Inflammatory macrophage (primary cell): ENCODE measurements at places on chromosomes 4 and X.

GRCh38 chr4:2850966-2851798, 7.5 kb downstream of the ADD1 start:
- DNase-seq, result no peak

- no peak for DNase-seq
These were observed 1.3 kb upstream of the UBL4A start for GRCh38 chrX:154487518-154488290.

- no peak for DNase-seq
These were observed 30.3 kb downstream of the OTC start for GRCh38 chrX:38382663-38383062.

- DNase-seq, result no peak
These were observed 119.6 kb downstream of the AFF2 start for GRCh38 chrX:148620023-148620422.

DNA sequence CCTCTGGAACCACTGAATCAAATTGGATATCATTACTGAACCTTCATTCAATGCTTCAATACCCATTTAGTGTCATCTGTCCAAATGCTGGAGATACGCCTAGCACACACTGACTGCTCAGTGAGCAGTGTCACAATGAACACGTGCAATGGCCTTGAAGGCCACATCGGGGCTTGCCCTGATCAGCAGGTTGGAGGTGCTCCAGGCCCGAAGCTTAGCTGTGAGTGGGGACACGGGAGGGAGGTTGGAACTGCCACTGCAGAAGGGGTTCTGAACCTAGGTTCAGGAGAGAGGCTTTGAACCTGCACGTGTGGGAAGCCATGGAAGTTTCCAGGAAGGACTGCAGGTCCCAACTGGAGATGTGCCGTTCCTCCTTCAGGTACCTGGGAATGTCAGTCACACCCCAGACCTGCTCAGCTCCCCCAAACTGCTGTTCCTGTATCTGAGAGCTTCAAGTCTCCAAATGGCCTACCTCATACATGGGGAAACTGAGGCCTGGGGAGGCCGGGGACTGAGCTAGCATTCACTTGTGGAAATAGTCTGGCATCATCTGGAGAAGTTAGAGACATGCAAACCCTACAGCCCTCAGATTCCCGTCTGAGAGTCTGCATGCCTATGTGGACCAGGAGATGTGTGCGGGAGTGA, 1.9 kb upstream of the WAS start:
- DNase-seq, result no peak

GRCh38 chr4:162853788-162854187, 312.9 kb downstream of the NAF1 start:
- no peak for DNase-seq

DNA sequence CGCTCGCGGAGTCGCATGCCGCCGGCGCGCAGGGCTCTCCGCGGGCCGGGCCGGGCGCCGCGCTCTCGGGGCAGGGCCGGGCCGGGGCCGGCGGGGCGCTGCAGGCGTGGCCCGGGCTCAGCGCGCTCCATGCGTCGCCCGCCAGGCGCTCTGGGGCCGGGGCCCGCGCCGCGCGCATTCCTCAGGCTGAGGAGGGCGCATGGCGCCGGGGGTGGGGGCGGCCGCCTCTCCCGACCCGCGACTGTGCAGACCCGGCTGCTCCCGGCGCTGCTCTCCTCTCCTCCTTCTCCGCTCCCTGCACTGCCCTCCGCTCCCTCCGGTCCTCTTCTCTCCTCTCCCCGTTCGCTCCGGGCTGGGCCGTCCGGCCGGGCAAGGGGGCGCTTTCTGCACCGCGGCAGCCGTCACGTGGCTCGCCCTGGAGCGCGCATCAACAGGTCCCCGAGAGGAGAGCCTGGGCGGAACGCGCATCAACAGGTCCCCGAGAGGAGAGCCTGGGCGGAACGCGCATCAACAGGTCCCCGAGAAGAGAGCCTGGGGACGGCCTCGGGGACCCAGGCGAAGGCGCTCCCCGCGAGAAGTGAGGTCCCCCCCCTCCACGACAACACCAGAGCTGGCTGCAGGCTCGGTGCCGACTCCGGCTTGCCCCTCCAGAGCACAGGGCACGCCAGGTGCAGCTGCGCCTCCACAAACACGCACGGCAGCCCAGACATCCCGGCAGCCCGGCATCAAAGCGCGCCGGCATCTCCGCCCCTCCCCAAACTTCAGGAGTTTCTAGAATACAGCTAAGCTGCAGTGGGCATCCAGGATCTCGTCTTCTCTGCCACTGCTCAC, 12.9 kb downstream of the PPP2R3B start:
- DNase-seq, result no peak

DNA sequence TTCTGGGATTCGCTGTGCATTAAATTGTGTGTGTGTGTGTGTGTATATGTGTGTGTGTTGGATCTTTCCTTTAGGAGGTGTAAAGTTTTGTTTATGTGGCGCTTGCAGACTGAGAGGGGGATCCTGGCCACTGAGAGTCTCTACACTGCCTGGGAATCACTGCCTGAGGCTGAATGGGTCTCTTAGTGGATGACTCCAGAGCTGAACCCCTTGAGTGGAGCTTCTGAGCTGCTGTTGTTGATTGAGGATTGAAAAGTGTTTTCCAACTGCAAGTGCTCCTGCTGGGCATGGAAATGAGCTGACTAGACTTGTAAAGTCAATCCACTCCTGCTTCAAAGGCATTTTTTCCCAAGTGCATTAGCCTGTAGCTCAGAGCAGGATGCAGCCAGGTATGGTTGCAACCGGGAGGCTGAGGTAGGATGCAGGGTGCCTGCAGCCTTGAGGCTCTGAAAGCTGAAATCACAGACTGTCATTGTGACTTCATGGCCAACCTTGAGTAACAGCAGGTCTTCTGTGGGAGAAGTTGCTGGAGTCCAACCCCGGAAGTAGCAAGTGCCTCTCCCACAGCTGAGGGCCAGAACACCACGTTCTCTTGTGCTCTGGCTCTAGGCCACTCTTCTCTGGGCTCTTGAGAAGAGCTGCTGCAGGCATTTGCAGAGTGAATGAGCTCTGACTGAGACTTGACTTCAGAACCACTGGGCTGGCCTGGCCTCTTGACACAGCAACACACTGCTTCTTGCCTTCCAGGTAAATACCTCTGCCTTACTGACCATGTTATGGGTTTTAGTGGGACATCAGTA, at the start of gene TBX22:
Gene TBX22 (plus strand): TSS at position 613 of the 800 bp plus-strand sequence. CDS start 7,517 bp downstream, outside the sequence.
- no peak for DNase-seq

DNA sequence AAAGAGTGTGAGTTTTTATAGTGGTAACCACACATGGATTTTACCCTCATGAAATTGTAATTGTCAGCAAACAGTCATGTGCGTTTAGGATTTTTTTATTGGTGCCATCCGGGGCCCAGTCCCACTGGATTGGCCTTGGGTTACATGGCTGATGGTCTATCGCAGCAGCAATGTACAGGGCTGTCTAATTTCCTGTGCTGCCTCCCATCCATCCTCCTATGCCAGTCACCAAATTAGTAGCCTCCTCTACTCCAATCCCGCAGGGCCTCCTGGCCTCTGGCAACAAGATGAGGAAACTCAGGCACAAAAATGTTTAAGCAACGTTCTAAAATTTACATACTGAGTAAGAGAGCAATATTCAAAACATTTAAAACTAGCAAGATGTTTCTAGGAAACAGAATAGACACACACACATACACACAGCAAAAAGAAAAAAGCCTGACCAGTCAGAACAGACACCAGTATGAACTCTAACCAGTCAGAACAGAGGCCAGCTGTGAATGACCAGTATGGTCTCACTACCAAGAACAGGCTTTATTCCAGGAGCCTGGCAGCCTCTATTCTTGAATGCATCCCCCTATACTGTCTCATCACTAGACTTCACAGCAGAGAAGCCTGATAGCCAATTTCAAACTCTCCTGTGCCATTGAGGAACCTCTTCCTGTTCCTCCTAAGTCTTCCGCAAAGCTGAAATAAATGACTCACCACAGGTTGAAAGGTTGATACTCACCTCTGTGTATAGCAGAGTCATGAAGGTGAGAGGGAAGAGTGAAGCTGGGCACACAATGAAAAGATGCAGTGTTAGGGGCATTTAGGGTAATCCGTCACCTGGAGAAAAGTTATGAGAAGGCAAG, 42.6 kb downstream of the CHRNA9 start:
- DNase-seq, result no peak

DNA sequence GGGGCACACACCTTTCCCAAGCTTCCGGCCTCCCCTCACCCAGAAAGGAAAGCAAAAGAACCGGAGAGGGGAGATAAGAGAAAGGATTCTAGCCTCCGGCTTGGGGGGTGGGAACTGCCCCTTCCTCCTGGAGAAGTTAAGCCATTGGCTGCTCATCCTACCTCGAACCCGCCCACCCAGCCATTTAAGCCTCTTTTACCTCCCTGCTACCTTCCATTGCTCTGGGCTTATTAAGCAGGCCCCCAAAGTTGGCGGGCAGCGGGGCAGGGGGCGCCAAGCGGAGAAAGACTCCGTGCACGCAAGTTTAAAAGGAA, 2.3 kb downstream of the MAML3 start:
- DNase-seq, result peak; percentile 37

DNA sequence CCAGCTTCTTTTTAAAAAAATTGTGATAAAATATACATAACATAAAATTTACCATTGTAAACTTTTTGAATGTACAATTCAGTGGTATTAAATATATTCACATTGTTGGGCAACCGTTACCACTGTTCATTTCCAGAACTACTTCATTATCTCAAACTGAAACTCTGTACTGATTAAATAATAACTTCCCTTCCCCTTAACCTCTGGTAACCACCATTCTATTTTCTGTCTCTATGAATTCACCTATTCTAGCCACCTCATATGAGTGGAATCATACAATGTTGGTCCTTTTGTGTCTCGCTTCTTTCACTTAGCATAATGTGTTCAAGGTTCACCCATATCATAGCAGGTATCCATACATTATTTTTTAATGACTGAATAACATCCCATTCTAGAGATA, 8.3 kb downstream of the GPR50 start:
- DNase-seq, result no peak

DNA sequence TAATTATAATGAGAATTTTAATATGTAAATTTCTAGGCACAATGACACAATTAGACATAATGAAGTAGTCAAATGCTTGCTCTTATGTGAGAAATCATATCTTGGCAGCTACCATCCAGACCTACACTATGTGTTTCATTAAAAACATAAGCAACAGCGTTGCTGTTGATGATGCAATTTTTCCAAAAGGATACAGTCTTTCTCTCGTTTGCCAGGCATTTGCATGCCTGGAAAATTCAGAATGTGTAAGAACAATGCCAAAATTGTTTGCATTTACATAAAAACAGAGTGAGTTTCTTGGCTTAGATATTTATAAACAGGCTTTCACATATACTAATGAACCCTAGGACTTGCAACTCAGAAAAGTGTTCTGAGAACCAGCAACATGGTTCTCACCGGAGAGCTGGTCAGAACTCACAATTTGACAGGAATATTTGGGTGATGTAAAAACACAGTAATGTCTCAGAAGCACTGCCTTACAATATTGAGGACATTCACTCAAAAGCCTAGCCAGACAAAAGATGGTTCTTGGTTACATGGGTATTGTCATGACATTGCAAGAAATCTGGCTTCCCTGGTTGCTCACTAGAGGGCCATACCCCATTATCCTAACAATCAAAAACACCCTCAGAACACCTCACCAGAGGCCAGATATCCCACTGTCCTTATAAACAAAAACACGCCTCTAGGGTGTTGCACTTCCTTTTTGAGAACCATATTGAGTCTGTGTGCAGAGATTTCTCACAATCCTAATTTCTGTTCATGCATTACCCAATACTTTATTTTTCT, 1029.0 kb upstream of the AGA start:
- DNase-seq, result no peak

- DNase-seq, result no peak
These were observed 26.0 kb downstream of the ARL13A start for GRCh38 chrX:100995469-100995868.

DNA sequence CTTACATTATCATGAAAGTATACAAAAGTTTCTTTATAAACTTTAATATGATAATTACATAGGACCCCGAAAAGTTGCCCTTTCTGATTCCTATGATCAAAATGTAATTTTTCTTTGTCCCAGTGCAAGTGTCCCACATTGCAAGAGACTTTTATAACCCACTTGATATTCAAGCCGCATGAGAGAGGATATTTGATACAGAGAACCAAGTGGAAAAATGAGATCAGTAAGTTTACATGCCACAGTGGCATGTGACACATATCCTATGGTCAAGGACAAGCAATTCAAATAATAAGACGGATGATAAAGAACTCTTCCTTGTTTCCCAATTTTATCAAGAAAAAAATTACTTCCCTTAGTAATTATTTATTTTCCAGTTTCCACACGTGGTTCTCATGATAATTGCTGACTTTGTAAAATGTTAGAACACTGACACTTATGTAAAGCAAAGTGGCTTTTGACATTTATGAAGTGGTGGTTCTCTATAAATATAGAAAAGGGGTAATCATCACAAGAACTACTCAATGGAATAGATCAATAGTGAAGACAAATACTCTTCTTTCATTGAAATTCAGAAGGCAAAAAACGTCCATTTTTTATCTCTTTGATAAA, 273.7 kb upstream of the NOCT start:
- DNase-seq, result no peak

GRCh38 chr4:154466336-154466735, 25.3 kb downstream of the DCHS2 start:
- DNase-seq, result no peak
